H7 (cell line): ENCODE measurements at places on chromosomes 2 and 18.

- DNase-seq = no peak
These were observed 1.2 kb upstream of the WDR7 start for GRCh38 chr18:56649996-56650395.

GRCh38 chr2:217459680-217460405 is 543.0 kb downstream of the TNS1 start:
- no peak for DNase-seq

GRCh38 chr18:54135216-54135615 is 89.3 kb downstream of the MBD2 start:
- DNase-seq = no peak

DNA sequence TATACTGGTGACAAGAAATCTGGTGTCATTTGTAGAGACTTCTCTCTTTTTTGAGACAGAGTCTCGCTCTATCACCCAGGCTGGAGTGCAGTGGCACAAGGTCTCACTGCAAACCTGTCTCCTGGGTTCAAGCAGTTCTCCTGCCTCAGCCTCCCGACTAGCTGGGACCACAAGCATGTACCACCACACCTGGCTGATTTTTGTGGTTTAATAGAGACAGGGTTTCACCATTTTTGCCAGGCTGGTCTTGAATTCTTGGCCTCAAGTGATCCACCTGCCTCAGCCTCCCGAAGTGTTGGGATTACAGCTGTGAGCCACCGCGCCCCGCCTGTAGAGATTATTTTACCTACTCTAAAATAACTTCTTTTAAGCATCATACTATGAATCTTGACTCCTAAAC is 6.5 kb downstream of the HNRNPLL start:
- DNase-seq = no peak

DNA sequence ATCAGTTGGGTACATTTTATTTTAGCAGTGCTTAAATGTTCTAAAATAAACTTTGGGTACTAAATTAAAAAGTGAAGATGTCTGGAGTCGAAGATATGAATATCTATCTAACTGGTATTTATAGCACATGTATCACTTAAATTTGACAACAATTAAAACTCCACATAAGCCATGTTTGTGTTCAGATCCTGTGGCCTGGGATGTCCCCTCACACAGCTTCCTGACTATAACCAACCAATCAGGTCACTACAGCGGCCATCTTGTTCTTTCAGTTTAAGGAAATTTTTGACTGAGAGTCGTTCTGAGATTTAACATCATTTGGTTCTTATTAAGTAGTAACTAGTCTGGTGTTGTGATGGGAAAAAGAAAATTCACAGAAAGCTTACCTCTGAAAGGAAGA is 170.7 kb upstream of the NRP2 start:
- no peak for DNase-seq

DNA sequence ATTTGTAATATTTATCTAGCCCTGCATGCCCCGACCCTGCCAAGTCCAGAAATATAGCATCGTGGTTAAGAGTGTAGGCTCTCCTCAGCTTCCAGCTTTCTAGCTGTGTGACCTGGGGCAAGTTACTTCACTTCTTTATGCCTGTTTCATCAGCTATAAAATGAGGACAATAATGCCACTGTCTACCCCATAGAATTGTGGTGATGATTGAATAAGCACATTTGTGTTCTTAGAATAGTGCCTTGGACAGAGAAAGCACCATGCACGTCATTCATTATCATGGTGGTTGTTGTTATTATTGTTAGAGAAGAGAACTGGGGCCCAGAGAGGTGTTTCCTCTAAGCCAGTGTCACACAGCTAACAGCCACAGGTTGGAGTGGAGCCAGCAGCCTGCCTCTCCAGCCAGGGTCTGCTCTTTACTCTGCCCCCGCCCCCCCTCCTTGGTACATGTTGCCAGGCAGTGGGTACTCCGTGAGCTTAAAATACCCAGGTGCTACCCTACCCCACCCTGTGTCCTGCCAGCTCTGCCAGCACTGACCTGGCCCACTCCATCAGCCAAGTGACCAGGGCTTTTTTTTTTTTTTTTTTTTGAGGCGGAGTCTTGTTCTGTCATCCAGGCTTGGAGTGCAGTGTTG is 202.1 kb downstream of the CTIF start:
- no peak for DNase-seq

GRCh38 chr2:42618116-42618515 is 49.7 kb downstream of the MTA3 start:
- DNase-seq = no peak

DNA sequence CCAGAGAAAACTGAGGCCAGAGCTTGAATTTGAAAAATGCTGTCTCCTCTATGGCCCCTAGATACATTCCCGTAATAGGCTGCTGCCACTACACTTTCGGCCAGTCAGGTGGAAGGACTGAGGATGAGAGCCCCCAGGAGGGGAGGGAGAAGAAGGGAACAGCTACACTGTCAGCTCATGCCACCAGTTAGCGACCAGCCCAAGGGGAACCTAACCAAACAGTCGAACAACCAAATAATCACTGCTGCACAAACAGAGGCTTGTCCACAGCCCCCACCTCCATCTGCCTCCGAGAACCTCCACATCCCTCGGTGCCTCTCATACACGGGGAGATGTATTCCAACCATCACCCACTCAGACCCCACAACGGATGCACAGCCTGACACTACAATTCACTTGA is 7.3 kb downstream of the ZNF516 start:
- peak; percentile 59 for DNase-seq
